ENCODE measurements at places on chromosomes 5 and 9.

GRCh38 chr5:178426326-178427130 is 163.7 kb downstream of the COL23A1 start:
- DNase-seq = no peak

GRCh38 chr5:58543723-58544122 is 39.2 kb upstream of the RAB3C start:
- no peak for DNase-seq

GRCh38 chr9:69951411-69951810 is 92.2 kb upstream of the MAMDC2 start:
- DNase-seq = no peak

DNA sequence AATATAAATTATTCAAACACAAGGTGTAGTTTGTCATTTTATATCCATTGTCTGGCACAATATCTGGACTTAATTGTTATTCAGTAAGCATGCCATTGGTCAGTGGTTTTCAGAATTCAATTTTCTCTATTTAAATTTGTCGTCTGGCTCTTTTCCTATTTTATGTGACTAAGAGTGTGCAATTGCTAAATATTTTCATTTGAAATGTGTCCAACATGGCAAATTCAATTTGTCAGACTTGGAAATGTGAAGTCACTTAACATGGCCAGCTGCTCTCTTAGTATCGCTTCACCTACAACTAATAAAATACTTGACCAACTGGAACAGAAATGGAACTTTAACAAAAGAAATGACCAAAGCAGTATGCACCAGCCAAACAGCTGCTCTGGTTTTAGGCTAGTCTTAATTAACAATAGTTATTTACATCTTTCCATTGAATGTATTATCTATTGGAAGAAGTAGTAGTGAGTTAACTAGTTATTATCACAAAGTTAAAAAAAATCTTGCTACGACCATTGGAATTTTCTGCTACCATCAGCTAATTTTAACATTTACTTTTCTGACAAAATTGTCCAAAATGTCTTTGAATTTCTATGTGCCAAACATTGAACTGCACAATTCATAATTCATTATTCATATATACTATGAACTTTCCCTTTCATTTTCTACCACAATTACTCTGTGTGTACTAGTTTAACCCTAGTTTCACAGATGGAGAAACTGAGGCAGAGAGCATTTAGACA is 720.7 kb upstream of the FAM174A start:
- DNase-seq = no peak

- no peak for DNase-seq
Observed at GRCh38 chr5:9617221-9617620, 12.9 kb downstream of the TAS2R1 start.

GRCh38 chr5:169637085-169637548 is at the start of gene DOCK2:
Gene DOCK2 (plus strand): TSS chr5:169637275. CDS start chr5:169637327, 52 bp downstream.
- peak; percentile 80 for DNase-seq

GRCh38 chr9:106075960-106076327 is 381.6 kb downstream of the TMEM38B start:
- DNase-seq = no peak

DNA sequence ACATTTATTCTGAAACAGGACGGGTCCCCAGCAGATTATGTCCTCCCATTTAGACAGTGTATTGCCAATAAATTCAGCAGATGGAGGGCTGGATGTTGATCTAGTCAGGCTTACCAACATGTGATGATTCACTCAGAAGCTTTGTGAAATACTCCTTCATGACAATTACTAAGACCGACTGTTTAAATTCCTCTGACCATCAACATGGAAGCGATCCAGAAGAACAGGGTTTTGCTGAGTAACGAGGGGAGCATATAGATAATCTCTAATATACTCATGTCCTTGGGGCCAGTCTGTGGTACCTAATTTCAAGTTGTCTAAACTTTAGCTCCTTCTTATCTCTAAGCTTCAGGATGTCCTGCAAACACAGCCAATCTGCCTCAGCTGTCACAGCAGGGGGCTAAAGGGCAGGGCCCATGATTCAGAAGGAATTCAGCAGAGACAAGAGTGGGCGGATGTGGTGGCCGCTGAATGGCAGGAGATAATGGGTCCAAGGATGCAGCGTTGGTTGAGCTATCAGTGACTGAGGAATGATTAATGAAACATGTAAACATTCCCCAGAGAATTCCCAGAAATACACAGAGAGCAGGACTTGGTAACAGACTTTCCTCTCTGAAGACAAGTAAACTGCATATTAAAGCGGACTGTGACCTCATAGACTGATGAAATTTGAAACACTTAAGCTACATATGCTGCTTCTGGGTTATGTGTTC is 109.4 kb downstream of the ANKRD55 start:
- no peak for DNase-seq

- no peak for DNase-seq
Observed at GRCh38 chr9:137968235-137968634, 90.7 kb downstream of the CACNA1B start.

DNA sequence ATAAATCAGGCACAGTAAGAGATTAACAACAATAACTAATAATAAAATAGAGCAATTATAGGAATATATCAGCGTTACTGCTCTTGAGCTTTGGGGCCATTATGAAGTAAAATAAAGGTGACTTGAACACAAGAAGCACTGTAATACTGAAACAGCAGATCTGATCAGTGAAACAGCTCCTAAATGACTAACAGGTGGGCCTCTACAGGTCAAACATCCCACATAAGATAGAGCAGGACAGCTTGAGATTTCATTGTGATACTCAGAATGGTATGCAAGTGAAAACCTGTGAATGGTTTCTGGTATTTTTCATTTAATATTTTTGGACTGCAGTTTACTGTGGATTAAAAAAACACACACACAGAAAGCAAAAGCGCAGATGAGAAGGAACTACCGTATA is 24.0 kb upstream of the MAP3K1 start:
- DNase-seq = peak; percentile 70
